ENCODE measurements at places on chromosomes 5 and 9.

DNA sequence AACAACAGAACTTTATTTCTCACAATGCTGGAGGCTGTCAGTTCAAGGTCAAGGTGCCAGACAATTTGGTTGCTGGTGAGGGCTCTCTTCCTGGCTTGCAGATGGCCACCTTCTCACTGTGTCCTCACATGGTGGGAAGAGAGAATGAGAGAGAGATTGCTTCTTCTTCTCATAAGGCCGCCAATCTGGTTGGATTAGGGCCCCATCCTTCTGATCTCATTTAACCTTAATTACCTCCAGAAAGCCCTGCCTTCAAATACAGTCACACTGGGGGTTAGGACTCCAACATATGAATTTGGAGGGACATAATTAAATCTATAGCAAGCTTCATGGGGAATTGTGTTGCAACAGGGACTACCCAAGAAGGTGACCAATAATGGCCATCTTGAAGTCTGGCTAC, 110.2 kb downstream of the LHX2 start:
- no peak for DNase-seq

- no peak for DNase-seq
These were observed 13.4 kb upstream of the PCSK5 start for GRCh38 chr9:75876999-75877640.

GRCh38 chr5:74865804-74866595, at the start of gene FAM169A:
FAM169A (minus strand) TSS chr5:74866387; CDS start chr5:74841676, 24,711 bp downstream.
- DNase-seq, result peak; percentile 72

DNA sequence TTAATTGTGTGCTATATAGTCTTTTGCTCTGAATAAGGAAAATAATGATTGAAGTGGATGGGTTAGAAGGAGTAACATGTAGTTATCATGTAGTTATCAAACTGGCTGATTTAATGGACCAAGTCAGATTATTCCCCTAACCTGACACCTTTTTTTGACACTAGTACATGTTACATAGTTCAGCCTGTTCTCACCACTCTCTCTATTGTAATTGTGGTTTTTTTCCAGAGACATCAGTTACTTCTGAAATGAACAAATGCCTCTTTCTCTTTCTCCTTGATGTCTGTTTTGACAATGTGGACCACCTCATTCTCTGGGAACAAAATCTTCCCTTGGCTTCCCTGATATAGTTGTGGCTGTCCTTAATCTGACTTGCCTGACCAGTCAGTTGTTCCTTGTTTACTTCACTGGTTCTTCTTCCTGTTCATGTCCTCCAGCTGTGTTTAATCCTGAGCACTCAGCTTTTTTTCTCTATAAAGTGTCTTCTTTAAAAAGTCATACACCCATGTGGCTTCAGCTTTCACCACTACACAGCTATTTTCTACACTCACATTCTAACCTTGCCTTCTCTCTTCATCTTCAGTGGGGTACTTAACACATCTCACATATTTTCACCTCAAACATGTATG, 243.4 kb downstream of the ARRDC3 start:
- no peak for DNase-seq

DNA sequence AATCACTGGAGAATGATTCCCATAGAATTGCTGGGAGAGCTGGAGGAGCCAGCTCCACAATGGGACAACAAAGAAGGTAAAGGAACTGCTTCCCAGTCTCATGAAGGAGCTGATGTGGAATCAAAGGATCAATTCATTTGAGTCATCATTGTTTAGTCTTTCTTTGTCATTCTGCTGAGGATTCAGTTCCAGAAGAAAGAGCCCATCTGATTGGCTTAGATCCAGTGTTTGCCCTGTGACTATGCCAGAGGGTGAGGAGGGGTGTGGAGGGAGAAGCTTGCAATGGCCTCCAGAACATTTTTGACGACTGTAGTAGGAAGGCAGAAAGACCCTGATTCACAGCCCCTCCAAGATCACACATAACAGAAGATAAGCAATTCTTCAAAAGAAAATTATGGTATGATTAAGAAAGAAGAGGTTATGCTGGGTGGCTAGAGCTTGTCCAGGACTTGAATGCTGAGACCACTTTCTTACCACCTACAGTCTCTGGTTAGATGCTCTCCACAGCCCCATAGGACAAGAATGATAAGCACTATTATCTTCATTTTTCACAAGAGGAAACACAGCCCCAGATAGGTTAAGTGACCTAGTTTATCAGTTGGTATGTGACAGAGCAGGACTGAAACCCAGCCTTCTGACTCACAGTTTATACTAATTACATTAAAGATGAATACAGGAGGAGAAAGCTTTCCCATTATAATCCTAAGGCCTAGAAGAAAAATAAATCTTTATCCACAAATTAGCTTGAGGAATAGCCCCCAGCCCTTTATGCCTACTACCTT, 363.1 kb downstream of the PRELID2 start:
- no peak for DNase-seq

DNA sequence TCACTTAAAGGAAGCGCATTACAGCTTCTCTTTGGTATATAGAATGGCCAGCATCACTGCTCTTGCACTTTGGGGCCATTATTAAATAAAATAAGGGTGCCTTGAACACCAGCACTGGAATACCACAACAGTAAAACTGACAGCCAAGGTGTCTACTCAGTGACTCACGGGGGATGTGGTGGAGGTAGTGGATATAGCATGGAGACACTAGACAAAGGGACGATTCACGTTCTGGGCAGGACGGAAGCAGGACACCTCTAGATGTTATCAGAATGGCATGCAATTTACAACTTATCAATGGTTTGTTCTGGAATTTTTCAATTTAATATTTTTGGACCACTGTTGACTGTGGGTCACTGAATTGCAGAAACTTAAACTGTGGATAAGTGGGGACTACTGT, 32.9 kb upstream of the PDE8B start:
- no peak for DNase-seq

DNA sequence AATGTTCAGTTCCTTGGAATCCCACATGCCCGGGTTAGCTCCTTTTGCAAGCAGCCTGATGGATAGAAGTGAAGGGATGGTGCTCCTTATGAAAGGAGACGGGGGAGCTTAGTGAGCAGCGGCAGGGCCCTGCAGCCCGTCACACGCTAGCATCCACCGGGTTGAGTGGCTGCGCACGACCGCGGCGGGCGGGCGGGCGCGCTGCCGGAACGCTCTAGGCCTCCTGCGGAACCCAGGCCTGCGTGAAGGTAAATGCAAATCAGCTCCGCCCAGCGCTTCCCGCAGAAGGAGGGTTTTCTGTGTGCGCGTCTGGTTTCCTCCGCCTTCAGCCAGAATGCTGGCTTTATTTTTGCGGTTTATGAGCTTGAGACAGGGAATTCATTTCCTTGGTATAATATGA, 19.8 kb downstream of the IL12B start:
- peak; percentile 70 for DNase-seq
